Common myeloid progenitor, CD34-positive (primary cell): ENCODE measurements at places on chromosomes 1 and 21.

DNA sequence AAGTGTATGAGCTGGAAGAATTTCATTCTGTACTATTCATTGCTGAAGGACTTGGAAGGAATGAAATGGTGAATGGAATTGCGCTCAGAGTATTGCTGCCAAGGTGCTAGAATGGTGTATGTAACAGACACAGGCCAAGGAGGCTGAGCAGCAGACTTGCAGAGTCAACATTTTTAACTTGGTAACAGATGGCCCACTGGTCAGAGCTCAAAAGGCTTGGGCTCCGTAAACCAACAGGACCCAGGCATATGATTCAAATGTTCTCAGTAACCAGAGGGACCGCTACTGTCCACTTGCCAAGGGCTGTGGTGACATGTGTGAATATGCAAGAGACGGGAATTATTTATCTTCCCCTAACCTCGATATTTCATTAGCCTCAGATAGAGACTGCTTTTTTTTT is 28.8 kb upstream of the PTGFRN start:
- no peak for DNase-seq

DNA sequence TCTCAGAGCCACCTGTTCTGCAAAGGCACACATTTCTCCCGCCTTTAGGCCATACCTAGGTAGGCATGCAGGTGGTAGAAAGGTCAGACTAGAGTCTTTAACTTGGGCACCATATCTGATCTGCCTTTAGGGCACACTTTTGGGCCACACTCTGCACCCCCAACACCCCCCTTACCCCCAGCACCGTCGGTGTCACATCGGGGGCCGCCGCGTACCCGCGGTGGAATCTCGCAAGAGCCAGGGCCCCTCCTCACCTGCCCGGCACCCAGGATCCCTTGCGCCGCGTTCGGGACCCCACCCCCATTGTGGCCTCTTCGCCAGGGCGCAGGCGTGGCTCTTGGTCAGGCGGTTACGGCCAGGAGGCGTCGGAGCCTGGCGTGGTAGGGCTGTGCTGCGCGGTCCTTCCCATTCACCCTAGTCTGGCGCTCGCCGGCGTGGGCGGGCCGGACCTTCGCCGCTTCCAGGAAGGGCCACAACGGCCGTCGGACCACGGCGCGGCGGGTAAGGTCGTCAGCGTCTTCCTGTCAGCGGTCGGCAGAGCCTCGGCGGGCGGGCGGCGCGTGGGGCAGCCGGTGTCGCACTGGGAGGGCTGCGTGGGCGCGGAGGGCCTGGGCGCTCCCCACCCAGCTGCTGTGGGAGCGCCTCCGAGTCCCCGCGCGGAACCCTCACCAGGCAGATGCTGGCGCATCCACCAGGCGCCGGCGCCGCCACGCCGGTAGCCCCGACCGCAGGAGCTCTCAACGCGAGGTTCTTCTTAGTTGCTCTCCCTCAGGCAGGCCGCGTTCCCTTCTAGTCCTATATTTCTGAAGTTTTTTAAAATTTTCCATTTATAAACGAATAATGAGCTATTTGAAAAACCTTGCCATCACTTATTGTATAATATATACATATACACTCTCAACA is at the start of gene DNAH14:
Gene DNAH14, plus strand, starts transcription at position 341 of the 903 bp plus-strand sequence. CDS start 23,028 bp downstream, outside the sequence.
- peak; percentile 85 for DNase-seq

DNA sequence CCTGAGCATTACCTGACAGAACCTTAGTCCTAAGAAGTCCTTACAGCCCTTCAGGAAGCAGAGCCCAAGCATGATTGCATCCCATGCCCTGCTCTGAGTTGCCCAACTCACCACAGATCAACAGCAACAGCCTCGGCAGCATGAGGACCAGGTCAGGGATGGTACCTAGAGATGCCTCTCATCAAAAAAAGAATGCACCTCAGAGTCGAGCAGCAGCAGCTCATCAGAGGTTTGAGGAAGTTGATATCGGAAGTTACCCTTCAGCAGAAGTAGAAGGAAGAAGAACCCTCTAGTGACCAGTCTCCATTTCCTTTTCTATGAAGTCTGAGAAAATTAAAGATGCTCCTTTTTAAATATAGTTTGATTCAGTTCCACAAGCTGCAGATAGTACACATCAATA is at the start of gene FCRL1:
Gene FCRL1, minus strand, starts transcription at position 225 of the 400 bp plus-strand sequence. Its CDS starts 83 bp downstream, at position 142.
- DNase-seq = peak; percentile 41

DNA sequence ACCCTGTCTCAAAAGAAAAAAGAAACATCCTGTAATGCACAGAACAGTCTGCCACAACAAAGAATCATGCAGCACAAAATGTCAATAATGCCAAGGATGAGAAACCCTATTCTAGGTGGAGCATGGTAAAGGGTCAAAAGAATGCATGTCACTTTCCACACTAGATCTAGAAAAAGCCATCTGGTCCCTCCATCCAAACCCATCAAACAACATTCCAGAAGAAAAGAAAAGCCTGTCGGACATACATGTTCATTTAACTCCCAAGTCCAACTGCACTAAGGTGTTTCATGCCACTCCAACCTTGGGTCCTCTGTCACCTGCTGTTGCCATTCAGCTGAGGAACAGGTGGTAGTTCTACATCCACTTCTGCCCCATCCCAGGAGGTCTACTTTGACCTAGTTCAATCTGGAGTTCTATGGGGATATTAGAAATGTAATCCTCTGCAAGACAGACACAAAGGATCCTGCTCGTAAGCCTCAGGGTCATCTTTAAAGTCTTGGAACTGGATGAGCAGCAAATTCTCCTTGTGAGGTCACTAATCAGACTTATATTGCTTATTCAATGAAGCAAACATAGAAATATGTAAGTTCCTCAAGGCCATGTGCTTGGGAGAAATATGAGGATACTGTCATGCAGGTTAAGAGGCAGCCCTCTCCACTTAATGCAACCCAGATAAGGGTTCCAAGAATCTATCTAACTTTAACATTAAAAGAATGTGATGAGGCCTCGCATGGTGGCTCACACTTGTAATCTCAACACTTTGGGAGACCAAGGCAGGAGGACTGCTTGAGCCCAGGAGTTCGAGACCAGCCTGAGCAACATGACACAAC is 3.7 kb downstream of the DEDD start:
- DNase-seq = no peak

- no peak for DNase-seq
Measured at GRCh38 chr1:173224280-173224892, 17.3 kb upstream of the TNFSF4 start.

DNA sequence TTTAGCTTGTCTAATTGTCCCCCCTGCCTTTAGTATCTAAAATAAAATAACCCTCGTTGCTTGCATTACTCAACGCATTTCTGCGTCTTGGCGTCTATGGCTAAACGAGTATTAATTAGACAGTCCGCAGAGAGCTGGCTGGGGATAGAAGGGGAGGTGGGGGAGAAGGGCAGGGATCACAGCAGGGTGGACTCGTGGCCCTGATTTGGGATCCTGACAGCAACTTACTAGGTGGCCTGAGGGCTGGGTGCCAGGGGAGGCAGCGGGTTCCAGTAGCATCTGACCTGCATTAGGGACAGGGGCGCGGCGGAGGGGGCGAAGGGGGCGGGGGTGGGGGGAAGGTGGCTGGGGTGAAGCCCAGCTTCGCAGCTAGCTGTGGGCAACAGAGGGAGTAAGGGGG is 1.1 kb upstream of the BACE2 start:
- no peak for DNase-seq

- DNase-seq = no peak
Measured at GRCh38 chr1:34166191-34166624, 1.2 kb upstream of the CSMD2 start.

DNA sequence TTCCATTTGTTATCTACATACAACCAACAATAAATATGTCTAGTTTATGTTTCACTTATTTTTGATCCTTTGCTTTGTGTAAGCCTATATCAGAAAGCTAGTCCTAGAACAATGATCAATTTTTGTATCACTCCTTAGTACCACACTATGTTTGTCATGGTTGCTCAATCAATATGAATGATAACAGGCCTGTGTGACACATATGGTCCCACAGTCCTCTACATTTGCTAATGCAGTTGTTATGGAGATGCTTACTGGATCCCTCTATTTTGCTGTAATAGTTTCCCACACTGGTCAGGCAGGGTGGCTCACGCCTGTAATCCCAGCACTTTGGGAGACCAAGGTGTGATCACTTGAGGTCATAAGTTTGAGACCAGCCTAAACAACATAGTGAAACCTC is 59.1 kb downstream of the ERO1B start:
- DNase-seq = no peak

- DNase-seq = peak; percentile 65
Measured at GRCh38 chr1:23872421-23872820, 4.3 kb upstream of the FUCA1 start.

DNA sequence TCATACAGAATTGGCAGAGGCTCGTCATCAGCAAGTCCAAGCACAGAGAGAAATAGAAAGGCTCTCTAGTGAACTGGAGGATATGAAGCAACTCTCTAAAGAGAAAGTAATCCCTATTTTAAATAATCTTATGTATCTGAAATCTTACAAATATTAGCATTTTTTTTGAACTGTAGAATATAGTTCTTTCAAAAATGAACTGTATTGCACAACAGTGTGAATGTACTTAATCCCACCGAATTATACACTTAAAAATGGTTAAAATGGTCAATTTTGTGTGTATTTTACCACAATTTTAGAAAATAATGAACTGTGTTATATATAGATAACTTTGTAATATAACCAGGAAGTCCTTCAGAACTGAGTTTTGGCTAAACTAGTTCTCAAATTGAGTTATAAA is 75.9 kb downstream of the CCDC18 start:
- no peak for DNase-seq

- no peak for DNase-seq
Measured at GRCh38 chr1:71745326-71745725, 537.0 kb downstream of the NEGR1 start.

DNA sequence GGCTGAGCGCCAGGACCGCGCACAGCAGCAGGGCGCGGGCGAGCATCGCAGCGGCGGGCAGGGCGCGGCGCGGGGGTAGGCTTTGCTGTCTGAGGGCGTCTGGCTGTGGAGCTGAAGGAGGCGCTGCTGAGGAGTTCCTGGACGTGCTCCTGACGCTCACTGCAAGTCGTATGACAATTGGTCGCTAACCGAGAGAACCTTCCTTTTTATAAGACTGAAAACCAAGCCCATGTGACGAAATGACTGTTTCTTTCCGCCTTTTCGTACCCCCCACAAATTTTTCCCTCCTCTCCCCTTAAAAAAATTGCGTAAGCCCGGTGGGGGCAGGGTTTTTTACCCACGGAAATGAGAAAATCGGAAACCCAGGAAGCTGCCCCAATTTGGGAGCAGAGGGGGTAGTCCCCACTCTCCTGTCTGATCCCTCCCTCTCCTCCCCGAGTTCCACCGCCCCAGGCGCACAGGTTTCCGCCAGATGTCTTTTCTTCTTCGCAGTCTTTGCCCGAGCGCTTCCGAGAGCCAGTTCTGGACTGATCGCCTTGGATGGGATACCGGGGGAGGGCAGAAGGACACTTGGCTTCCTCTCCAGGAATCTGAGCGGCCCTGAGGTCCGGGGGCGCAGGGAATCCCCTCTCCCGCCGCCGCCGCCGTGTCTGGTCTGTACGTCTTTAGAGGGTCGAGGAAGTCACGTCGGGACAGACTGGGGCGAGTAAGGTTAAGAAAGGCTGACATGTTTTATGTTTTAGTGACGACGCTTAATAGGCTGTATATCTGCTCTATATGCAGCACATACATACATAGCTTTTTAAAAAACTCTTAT is at the start of gene PTGS2:
Gene PTGS2, minus strand, starts transcription at position 179 of the 817 bp plus-strand sequence. Its CDS starts 133 bp downstream, at position 46.
- peak; percentile 98 for DNase-seq

DNA sequence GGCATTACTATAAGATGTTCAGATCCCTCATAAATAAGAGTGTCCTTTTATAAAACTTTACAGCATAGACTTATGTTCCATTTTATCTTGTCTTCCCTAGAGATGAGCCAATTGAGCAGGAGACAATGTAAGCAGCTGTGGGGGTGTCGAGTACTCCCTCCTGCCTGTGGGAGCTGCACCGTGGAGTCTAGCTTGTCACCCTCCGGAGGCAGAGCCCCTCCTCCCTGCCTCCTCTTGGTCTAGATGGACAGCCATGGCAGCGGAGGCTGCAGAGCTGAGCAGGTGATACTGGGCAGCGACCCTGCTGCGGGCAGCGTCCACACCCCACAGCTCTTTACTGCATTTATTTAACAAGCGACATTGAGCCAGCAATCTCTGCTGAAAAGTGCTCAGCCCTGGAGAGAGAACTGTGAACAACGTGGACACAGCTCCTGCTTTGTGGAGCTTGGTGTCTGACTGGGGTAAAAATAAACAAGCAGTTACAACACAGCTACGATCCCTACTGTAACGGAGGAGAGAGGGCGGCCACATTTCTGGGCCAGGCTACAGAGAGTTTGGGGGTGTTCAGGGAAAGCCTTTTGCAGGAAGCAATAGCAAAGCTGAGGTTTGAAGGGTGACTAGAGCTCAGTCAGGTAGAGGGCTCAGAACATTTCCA is 12.8 kb upstream of the KIF21B start:
- DNase-seq = no peak

DNA sequence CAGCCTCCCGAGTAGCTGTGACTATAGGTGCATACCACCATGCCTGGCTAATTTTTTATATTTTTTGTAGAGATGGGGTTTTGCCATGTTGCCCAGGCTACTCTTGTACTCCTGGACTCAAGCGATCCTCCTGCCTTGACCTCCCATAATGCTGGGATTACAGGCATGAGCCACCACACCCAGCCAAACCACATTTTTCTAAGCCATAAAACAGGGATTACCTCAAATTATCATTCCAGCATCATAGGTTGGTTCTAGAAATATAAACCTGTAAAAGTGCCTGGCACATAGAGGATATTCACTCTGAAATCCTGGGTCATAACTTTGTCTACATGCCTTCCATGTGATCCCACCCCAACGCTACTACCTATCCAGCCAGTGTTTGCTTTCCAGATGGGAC is 59.4 kb upstream of the JAK1 start:
- DNase-seq = no peak

DNA sequence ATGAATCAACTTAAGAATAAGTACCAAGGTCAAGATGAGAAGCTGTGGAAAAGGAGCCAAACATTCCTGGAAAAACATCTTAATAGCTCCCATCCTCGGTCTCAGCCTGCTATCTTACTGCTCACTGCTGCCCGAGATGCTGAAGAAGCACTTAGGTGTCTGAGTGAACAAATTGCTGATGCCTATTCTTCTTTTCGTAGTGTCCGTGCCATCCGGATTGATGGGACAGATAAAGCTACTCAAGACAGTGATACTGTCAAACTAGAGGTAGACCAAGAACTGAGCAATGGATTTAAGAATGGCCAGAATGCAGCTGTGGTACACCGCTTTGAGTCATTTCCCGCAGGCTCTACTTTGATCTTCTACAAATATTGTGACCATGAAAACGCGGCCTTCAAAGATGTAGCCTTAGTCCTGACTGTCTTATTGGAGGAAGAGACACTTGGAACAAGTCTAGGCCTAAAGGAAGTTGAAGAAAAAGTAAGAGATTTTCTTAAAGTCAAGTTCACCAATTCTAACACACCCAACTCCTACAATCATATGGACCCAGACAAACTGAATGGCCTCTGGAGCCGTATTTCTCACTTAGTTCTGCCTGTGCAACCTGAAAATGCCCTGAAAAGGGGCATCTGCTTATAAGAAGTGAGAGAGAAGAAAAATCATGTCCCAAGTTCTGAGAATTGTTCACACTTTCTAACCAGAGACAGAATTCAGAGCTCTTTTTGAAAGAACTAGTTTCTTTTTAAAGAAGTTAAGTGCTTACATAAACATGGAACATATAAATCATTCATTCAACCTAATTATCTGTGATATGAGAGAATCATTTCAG is 35.7 kb downstream of the TOR1AIP1 start:
- no peak for DNase-seq
